ENCODE measurements at places on chromosomes 11 and 22.

- no peak for DNase-seq
Observed at GRCh38 chr11:106446302-106446701, 368.8 kb downstream of the AASDHPPT start.

DNA sequence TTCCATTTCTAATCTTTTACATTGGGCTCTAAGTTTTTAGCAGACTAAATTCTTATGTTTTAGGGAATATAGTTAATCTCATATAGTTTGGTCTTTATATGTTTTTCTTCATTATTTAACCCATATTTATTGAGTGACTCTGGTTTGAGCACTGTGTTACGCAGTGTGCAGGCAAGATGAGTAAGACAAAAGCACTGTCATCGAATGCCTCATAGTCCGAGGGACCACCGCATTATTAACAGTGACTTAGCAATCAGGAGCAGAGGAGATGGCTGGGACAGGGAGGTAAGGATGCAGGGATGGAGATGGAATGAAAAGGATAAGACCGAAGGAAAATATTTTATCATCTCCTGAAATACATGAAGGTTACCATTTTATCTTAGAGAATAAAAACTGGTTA is 65.2 kb upstream of the CTSC start:
- peak; percentile 78 for DNase-seq

GRCh38 chr22:44848296-44848741 is 95.9 kb downstream of the ARHGAP8 start:
- DNase-seq, result no peak

DNA sequence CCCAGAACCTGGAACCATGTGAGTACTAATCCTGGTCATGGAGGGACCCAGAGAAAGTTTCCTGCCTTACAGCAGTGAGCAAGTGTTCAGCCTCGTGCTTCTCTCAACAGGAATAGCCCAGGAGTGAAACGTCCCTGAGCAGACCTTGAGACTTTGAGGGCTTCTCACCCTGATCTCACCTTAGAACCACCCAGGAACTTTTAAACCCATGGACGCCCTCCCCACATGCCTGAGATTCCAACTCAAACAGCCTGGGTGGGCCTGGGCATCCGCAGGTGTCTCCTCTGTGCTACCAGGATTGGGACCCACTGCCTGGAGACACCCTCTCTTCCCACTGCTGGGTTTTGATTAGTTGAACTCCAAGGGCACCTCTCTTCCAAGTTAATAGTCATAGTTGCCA is 297.2 kb downstream of the NTM start:
- no peak for DNase-seq

GRCh38 chr11:65653229-65654225 is 9.2 kb downstream of the RELA start:
- no peak for DNase-seq

DNA sequence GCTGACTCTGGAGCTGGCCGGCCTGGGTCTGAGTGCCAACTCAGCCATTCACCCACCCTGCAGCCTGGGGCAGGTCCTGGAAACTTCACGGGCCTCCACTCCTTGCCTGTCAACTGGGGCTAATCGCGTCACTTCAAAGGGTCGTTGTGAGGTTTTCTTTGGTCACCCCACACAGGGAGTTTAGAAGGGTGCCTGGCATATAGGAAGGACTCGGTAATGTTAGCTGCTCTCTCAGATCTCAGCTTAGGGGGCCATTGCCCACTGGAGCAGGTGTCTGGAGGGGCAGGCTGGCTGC is 7.3 kb downstream of the INCENP start:
- no peak for DNase-seq

GRCh38 chr11:114130115-114130576 is 70.6 kb downstream of the ZBTB16 start:
- DNase-seq, result no peak

GRCh38 chr11:78929207-78929905 is 354.7 kb upstream of the NARS2 start:
- no peak for DNase-seq

DNA sequence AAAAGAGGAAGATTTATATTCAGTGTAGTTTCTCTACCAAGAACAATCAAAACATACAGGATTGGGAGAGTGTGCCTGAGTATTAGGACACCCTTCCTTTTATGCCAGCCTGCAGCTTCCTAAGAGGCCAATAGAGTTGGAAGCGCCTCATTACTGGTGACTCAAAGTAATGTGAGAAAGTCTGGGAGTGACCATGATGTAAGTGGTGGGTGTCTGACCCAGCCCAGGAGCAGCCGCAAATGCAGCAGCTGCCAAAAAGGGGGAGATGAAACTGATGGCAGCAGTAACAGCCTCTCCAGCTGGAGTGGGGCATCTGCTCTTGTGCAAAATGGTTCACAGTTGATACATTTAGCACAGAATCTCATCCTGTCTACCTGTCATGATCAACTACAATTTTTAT is 62.0 kb downstream of the ZNF280B start:
- peak; percentile 36 for DNase-seq

DNA sequence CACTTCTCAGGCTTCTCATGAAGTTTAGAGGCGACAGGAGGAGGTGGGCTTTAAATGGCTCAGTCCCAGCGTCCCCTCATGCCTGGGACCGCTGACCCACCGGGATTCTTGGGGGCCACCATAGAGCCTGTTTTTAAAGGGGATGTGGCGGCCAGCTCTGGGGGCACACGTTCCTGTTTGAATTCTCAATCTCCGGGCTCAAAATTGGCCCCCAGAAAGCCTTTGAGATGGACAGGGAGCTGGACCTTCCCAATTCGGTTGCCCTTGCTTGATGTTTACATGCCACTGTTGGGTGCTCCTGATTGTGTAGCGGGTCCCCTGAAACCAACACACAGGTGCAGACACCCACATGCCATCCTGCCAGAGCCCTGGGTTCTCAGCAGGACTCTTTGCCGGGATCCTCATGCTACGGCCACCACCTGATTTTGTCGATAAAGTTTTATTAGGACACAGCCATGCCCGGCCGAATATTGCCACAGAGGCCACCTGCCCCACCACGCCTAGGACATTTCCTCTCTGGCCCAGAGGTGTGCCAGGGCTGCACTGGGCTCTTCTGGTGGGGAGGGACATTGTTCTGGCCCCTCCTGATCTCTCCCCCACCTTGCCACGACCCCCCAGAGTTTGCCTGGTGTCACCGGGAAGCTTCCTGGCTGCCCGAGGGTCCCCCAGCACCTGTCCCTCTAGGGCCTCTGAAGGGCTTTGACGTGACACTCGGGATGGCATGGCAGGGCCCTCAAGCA is 71.6 kb downstream of the KCNQ1 start:
- no peak for DNase-seq

GRCh38 chr22:27546157-27546935 is 255.2 kb downstream of the MN1 start:
- no peak for DNase-seq

DNA sequence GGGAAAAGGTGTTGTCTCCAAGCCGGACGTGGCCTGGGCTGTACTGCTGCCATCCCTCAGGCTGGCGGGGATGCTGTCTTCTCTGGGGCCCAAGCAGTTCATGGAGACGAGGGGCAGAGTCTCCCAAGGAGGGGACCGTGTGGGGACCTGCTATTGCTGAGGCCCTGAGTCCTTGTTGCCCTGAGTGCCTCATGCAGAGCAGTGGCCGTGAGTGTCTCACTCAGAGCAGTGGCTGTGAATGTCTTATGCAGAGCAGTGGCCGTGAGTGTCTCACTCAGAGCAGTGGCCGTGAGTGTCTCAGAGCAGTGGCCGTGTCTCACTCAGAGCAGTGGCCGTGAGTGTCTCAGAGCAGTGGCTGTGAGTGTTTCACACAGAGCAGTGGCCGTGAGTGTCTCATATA is 54.7 kb downstream of the GRAMD4 start:
- no peak for DNase-seq

- no peak for DNase-seq
Observed at GRCh38 chr22:30865656-30866055, 102.9 kb downstream of the MORC2 start.

GRCh38 chr11:10708131-10708530 is 14.6 kb upstream of the IRAG1 start:
- no peak for DNase-seq

DNA sequence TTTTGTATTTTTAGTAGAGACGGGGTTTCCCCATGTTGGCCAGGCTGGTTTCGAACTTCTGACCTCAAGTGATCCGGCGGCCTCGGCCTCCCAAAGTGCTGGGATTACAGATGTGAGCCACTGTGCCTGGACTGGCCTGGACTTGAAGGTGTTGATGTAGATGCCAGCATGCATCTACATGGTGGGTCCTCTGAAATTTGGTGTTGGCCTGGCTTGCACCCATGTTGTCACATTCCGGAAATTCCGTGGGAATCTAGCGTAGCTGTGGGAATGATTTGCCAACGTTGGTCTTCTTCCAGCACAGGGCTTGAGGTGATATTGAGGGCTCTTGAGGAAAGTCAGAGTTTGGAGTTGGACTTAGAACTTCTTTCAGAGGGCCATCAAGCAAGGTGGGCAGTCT is 6.5 kb downstream of the PACS1 start:
- DNase-seq, result no peak

- DNase-seq, result no peak
Observed at GRCh38 chr11:103648054-103648453, 388.4 kb upstream of the DDI1 start.

- peak; percentile 71 for DNase-seq
Observed at GRCh38 chr22:28410050-28410816, 269.4 kb downstream of the TTC28 start.

DNA sequence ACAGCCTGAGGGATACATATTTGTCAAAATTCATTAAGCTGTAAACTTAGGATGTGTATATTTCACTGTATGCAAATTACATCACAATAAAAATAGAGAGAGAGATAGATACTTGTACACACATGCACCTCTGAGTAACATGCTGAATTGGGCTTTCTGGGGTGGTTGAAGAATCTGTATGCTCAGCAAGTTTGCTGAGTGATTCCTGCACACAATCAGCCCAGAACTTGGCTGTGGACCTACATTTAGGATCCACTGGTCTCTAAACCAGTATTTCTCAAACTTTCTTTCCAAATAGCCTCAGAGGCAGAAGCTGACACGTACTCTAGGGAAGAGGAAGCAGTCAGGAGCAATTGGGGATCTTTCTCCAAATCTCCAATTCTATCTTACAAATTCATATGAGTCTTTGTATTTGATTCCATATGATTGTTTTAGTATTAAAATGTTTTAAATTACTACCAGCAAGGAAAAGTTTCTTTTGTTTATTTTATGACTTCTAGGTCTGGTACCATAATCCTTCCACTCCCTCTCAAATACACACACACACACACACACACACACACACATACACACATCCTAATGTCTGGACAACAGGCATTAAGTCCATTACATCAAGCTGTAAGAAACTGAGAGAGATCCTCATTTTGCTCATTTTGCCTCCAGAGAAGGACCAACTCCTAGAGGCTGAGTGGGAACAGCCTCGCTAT is 20.0 kb downstream of the SYT13 start:
- no peak for DNase-seq

DNA sequence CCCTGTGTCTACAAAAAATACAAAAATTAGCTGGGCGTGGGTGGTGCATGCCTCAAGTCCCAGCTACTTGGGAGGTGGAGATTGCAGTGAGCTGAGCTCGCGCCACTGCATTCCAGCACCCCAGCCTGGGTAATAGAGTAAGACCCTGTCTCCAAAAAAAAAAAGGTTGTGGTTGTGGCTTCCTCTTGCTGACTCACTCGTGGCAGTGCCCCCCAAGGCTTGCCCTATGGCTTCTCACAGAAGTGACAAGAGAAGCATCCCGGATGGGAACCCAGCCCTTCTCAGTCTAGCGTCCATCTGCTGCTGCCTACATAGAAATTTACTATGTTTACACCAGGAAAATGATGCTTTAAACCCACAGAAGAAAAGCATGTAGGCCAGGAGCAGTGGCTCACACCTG is 68.5 kb upstream of the PITPNB start:
- DNase-seq, result peak; percentile 69

- no peak for DNase-seq
Observed at GRCh38 chr11:848380-848931, 5.8 kb downstream of the TSPAN4 start.

DNA sequence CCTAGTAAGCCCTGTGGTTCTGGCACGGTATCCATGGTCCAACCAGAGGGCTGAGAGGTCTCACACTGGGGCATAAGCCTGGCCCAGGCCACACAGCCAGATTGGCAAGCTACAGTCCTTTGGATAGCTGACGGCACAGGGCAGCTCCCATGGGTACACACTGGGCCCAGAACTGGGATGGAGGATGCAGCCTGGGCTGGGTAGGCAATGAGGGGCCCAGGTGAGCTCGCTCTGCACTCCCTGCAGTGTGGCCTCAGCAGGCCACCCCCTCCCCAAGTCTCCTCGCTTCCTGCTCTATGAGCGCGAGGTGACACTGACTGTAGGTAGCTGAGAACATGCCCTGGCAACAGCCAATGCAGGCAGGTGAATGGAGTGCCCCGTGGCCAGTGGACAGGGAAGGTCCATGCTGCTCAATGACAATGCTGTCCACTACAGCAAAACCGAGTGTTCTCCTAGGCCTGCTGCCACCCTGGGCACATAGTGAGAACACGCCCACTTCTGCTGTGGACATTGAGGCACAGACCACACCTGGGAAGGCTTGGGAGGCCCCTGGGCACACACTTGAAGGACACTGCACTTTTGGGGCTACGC is 3.8 kb downstream of the ARVCF start:
- DNase-seq, result no peak

DNA sequence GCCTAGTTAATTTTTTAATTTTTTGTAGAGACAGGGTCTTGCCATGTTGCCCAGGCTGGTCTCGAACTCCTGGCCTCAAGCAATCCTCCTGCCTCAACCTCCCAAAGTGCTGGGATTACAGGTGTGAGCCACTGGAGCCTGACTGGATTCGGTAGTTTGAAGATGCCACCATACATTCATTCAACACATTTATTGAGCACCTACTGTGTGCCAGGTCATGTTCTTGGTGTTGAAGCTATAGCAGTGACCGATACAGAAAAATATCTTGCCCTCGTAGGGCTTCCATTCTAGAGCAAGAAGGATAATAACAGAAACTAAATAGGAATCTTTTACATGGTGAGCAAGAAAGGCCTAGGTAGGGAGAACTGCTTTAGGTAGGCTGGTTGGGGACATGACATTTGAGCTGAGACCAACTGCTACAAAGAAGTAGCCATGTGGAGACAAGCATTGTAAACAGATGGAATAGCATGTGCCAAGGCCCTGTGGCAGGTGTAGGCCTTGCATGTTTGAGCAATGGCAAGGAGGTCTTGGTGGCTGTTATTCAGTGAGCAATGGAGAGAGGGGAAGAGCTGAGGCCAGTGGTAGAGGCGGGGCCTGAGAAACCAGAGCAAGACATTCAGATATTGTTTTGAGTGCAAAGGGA is 1.7 kb upstream of the MYRF start:
- DNase-seq, result no peak

GRCh38 chr22:40107851-40108378 is 69.8 kb upstream of the TNRC6B start:
- DNase-seq, result peak; percentile 60
